ENCODE measurements at places on chromosomes 11 and 22. TPM values are rescaled to one million over a fixed set of nuclear protein-coding genes. Genes with fewer than 3 reads are reported as not detected.

- DNase-seq, result no peak
Measured at GRCh38 chr11:115322553-115323203, 181.5 kb downstream of the CADM1 start.

SERPING1 gene
- 109 TPM for polyA plus RNA-seq

DNA sequence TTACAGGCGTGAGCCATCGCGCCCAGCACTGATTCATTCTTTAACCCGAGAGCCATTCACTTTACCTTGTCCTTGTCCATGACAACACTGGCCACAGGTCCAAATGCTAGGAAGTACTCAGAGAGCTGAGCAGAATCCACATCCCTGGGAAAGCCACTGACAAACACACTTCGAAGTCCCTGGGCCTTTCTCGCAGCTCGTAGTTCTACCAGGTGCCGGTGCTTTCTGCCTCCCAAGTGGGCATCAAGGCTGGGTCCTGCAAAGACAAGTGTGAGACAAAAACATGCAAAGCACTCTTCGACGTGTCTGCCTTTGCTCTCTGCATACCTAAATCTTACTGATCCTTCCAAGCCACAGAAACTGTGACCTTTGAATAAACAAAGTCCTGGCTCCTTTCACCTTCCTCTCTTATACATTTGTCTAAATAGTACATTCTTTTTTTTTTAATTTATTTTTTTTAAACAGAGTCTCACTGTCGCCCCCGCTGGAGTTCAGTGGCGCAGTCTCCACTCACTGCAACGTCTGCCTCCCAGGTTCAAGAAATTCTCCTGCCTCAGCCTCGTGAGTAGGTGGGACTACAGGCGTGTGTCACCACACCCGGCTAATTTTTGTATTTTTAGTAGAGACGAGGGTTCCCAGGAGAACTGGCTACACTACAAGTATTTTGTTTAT, 2.2 kb downstream of the TUT1 start:
- no peak for DNase-seq

TSPAN18 gene
- polyA plus RNA-seq, result 48.1 TPM

DNA sequence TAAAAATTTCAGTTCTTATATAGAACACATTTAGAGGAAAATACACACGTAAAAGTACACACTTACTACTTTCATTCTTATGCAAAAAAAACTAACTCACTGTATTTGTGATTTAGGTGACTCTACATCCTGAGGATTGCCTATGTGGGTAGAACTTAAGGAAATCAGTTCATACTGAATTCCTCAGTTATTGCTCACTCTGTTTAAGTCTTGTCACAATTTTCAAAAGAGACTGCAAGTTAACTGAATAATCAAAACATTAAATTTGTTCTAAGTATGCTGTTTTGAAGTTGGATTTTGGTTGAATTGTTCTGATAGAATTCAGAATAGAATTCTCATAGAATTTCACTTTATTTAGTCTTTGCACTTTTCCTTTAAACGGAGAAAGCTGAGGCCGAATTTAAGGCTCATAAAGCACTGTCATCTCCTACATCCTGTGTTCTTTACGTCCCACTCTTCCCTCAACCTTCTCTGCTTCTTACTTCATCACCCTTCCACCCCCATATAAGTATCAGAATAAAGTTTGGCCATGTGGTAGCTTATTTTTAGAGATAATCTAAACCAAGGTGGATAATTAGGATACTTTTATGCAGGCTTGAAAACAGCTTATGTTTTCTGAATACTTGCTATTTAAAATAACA, 59.8 kb downstream of the APOL5 start:
- no peak for DNase-seq

DNA sequence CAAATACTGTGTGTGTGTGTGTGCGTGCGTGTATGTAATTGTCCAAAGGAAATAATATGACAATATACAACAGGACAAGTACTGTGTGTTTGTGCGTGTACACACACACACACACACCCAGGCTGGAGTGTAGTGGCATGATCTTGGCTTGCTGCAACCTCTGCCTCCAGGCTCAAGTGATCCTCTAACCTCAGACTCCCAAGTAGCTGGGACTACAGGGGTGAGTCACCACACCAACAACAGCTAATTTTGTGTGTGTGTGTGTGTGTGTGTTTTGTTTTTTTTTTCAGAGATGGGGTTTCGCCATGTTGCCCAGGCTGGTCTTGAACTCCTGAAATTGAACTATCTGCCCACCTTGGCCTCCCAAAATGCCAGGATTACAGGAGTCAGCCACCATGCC, 61.5 kb downstream of the NUP98 start:
- DNase-seq, result no peak
